Head of caudate nucleus (tissue), 42 donors: ENCODE measurements at places on chromosomes 4 and X.

DNA sequence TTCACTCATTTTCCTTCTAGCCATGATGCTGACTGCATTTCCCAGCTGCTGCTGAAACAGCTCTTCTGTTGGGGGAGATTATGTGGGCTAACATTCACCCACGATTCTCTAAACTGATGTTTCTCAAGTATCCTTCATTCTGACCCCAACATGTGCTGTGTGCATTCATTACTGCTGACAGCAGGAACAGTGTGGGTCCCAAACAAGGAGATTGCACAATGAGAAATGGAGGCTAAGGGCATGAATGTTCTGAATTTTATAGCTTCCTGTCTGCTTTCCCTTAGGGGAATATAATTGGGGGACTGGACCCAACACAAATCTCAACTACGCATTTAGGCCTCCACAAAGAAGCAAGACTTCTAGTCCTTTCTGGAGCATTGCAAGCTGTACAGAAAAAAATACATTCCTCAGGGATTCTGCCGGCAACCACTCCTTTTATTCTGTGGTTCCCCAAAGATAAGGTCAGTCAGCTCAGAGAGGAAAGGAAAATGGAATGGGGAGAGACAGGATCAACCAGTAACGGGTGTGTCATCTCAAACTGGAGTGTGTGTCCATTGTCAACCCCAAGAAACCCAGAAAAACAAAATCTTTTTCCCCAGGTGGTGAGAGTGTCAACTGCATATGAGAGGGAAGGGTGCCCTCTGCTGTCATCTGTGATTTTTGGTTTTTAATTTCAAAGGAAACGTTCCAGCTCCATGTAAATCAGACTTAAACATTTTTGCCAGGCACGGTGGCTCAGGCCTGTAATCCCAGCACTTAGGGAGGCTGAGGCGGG lies 81.5 kb upstream of the EGFL6 start:
- no peak for DNase-seq

GRCh38 chrX:2823795-2824386 lies 4.8 kb upstream of the GYG2 start:
- no peak for DNase-seq

- DNase-seq, result no peak
These were observed 614.0 kb upstream of the LCORL start for GRCh38 chr4:18635531-18635930.

DNA sequence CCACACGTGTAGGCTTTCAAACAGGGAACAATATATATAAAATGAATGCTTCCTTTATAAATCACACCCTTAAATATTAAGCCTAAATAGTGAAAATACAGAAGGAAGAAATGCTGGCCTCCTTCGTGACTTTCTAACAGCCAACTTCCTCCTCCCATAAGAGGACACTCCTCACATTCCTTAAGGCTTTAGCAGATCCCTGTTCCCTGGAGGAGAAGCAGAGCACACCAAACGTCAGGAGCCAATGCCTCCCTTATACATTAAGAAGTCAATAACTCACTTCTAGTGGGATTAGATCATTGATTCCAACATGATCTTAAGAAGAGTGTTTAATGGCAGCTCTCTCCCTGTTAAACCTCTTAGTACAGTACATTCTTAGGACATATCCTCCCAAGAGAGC lies 108.4 kb upstream of the FAM241A start:
- DNase-seq, result no peak

- DNase-seq, result no peak
These were observed 245.5 kb downstream of the BANK1 start for GRCh38 chr4:102036016-102036415.

GRCh38 chr4:26275281-26275680 lies 45.5 kb upstream of the RBPJ start:
- DNase-seq, result no peak

GRCh38 chr4:115537387-115537786 lies 424.0 kb upstream of the NDST4 start:
- DNase-seq, result no peak

GRCh38 chr4:82519776-82520175 lies 42.0 kb downstream of the TMEM150C start:
- DNase-seq, result no peak

DNA sequence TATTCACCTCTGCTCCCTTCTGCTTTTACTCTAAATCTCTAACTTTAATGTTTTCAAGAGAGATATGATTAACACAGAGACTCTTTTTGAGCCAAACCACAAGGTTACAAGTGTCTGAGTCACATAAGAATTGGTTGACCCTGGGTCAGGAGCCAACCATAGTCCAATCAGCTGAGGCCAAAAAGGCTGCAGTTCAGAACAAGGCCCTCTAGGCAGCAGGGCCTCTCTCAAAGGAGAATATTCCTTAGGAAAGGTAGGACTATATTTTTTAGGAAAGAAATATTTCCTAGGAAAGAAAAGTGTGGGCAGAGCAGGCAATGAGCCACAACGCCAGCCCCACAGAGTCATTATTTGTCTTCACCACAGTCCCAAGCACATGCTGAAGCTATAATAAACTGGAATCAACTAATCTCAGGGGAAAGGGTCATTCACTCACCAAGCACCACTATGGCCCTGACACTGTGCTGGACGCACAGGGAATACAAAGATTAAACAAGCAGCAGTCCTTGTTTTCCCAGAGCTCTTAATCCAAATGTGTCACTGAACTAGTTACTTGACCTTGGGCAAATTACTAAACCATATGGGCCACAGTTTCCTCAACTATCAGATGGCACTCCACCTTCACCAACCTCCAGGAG lies 2.2 kb downstream of the ATP8A1 start:
- DNase-seq, result no peak

DNA sequence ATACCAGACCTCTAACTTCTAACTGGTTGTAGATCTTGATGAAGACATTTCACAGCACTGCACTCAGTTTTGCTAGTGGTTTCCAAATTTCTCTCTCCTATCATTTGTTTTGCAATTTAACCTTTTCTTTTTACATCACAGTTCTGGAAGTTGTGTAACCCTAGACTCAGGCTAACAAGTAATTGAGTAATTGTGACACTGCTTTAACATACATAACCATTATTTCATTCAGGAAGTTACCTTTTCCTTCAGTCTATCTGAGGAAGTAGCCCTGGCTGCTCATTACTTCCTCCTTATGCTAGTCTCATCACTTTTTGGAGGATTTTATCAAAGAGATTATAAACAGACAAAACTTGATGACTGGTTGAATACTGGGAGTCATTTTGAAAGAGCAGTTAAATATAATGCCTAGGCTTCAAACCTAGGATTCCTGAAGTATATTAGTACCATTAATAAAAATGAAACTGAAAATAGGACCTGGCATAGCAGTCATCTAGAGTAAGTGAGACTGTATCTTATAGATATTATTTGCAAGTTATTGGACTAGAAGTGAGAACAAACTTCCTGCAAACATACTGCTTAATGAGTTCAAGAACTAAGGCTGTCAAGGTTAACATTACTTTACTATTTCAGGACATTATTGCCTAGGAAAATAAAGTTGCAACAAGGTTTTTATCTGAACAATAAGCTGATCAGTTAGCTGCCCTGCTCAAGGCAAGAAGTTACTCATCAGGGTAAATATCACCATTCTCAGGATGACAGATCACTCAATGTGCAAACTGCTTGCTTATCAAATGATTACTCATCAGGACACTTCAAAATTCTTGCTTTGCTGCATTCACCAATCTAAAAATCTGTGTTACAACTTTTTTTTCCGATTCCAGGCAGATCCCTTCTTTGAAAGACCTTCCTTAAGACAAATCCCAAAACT lies 25.6 kb upstream of the TEX13C start:
- DNase-seq, result no peak

- DNase-seq, result no peak
These were observed 31.7 kb downstream of the AGA start for GRCh38 chr4:177410566-177410965.

DNA sequence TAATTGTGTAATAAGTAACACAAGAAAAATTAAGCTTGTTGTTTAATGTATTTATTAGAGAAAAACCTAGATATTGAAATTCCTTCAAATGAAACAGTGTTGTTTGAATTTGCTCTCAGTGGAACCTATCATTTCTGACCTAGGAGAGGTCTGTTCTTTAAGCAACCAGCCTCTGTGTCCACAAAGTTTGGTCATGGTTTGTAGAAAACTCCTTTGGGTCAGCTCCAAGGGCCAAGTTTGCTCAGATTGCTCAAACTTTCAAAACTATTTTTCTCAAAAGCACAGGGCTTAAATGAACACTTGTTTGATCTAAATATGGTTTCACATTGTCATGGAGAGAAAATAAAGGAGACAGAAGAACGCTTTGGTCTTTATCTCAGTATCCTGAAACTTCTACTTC lies 29.6 kb upstream of the RPL34 start:
- DNase-seq, result no peak

DNA sequence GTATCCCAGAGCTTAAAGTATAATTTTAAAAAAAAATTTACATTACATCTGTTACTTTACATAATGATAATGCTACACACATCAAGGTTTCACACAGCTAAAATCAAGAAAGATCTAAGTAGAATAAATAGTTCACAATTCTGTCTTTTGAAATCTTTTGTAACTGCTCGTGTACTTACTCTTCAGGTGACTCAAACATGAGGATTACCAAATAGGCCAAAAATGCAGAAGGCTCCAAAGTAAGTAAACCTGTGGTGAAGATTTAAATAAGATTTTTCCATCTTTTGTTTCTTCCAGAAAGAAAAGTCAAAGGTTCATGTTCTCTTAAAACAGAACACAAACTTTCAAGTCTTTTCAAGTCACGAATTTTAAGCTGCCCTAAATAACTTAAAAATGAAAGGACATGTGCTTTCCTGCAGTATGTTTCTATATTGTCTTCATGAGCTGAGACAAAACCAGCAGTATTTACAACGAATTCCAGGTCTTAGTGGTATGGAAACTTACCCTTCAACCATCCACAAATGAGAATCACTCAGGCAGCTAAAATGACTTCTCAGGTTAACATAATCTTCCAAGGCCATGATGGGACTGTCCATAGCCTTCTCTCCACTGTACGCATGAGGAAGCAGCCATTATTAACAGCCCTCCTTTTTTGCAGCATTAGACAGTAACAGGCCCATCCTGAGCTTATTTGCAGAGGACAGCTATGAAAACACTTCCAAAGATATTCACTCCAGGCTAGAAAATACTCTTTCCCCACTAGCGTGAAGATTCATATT lies 172.8 kb upstream of the EDNRA start:
- DNase-seq, result no peak
